ENCODE measurements at places on chromosomes 1 and 21.

- no peak for DNase-seq
Observed at GRCh38 chr1:29674627-29675326, 438.5 kb downstream of the PTPRU start.

- DNase-seq: no peak
Observed at GRCh38 chr1:150066838-150067183, 765 bp upstream of the VPS45 start.

GRCh38 chr21:38992737-38993136 is 187.0 kb downstream of the ETS2 start:
- no peak for DNase-seq

DNA sequence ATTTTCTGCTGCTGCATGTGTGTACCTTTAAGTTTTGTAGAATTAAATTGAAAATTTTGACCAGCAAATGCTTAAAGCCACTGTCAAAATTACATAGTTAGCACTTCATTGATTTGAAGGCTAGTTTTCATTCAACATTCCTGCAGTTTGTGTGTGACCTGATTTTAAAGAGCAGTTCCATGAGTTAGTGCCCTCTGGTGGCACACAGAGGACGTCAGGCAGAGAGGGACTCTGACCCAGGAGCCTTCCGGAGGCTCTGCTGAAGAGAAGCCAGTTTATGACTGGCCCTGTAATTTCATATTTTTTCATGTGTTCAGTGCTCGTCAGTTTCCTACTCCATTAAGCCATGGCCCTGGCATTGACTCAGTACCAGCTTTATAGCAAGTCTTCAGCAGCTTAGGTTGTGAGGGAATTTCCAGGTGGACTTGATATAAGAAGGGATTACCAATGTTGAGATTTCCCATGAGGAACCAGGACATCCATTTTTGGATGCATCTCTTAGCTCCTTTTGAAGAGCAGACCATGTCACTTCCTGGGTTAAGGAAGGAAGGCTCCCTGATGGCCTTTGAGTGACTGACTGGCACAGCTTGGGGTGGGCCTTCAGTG is 104.7 kb downstream of the CAMTA1 start:
- no peak for DNase-seq

GRCh38 chr21:35911412-35912191 is 148.7 kb downstream of the SETD4 start:
- DNase-seq: no peak

GRCh38 chr1:75937034-75937433 is 4.8 kb upstream of the ASB17 start:
- no peak for DNase-seq

DNA sequence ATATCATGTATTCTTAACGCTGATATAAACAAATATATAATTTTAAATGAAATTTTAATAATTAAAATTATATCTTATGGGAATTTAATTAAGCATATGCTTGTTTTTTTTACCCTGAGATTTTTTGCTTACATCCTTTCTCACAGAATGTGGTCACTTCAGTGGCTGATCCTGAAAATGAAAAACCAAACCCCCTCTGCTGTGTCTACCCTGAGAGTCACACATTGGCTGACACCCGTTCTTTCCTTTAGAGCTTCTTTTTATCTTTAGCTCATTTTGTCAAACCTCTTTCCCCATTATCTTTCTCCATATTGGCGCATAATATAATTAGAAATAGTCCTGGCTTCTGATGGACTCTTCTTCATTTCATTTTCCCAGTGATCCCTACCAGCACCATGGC is 10.8 kb upstream of the CACYBP start:
- no peak for DNase-seq

DNA sequence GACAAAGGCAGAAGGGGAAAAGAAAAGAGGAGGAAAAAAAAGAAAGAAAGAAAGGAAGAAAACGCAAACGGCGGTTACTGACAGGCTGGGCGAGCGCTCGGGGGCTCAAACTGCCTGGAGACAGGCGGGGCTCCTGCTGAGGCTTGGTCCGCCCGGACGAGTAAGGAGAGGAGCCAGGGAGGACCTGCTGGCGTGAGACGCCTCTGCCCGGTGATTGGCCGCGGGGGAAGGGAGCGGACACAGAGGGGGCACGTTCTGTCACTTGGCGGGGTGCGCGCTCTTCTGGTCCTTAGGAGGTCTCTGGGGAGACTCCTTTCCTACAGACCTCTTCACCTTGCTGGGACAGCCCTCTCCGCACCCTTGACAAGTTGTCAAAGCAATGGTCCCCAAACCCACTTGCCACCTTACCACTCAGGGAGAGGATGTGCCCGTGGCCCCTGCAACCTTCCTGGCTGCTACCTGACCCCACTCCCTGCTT is 791 bp upstream of the PIK3R3 start:
- peak; percentile 51 for DNase-seq

GRCh38 chr1:10629091-10629815 is 154.5 kb downstream of the PEX14 start:
- DNase-seq: no peak

DNA sequence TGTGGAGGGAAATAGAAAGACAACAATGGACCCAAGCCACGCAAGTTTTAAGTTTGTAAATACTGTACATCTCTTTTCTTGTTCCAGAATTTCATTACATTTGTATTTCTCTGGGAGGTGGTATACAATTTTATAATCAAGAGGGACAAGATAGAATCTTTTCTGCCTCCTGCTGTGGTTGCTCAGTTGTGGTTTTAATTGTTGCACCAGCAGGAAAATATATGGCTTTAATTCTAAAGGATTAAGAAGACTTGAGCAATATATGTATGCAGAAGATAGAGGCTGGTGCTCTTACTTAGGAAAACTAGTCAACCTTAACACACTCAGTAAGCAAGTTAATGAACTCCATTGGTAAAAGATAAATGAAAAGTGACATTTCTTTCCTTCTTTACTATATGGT is 19.8 kb upstream of the ASB17 start:
- DNase-seq: no peak

- no peak for DNase-seq
Observed at GRCh38 chr1:11967028-11967547, 13.2 kb upstream of the MFN2 start.

- no peak for DNase-seq
Observed at GRCh38 chr1:230515451-230516145, 89.5 kb upstream of the PGBD5 start.

DNA sequence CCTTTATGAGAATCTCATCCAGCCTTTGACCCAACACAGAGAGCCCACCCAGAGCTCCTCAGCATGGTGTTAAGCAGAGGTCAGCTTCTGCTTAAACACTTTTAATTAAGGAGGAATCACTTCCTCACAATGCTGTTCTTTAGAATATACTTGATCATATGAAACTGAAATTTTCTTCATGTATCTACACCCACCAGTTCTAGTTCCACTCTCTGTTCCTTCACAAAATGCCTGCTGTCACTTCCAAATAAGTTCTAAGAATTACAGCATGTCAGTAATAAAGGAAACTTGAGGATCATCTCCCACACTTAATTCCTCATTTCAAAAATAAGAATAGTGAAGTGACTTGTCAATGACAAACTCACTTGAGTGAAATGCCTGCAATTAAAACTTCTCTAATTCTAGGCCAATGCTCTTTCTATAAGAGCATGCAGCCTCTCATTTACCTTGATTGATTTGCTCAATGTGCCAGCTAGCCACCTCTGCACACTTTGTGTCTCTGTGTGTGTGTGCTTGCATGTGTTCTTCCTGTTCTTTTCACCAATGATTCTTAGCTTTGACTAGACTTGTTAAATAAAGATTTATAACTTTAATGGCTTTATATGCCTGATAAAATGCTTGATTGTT is 356.3 kb downstream of the PLPP3 start:
- DNase-seq: no peak

GRCh38 chr1:56644064-56644918 is 823 bp upstream of the PRKAA2 start:
- no peak for DNase-seq

DNA sequence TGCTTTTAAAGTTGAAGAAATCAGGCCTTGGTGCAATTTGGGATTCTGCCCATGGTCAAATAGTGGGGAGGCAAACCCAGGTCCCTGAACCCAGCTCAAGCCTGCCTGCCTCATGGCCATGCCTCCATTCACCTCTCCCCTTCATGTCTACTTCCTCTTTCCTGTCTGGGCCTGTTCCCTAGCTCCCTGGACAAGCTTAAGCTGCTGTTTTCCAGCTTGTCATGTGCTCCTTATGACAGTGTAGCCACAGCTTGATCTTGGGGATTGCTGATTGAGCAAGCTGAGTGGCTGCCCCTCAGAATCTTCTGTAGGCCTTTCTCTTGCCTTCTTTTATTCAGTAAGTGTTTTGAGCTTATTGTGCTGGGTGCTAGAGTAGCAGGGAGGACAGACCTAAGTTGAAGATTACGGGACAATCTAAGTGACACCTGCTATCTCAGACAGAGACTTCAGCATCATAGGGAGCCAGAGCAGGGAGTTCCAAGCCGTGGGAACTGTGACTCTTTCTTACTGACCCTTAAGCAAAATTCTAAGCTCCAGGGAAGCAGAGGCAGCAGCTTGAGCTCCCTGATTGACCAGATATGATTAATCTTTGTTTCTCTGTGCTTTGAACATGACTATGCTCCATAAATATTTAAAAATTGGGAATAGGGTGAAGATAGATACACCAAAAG is 520 bp upstream of the MR1 start:
- DNase-seq: no peak

DNA sequence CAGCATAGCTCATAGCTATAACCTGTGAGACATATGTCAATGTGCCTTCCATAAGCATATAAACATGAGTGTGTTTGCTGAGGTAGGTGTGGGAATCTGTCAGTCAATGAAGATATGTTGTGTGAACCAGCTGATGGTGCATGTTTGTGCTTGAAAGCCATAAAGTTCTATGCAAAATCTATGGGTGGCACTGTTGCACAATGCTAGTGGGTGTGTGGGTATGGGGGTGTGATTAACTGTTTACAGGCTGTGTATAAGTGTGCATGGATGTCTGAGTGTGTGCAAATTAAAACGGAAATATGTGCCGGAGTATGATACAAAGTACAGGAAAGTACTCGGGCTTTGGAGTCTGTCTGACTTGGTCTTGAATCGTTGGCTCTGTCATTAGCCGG is 1.0 kb upstream of the ATP2B4 start:
- DNase-seq: no peak

DNA sequence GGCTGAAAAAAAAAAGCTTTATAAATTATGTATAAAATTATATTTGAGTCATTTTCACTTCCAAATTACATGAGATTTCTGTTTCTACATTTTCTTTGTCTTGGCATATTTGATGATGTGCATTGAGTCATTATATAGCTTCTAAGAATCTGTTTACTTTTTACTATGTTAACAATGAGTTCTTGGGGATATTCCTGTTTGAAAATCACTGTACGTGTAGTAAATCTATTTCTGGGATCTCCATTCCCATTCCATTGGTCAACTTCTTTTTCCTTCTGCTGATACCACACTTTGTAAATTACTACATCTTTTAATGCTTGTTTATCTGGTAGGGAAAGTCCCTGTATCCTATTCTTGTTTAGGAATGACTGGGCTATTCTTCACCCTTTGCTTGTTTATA is 43.6 kb downstream of the TNFRSF9 start:
- no peak for DNase-seq

- DNase-seq: no peak
Observed at GRCh38 chr21:28770867-28771661, 221.6 kb downstream of the LTN1 start.

DNA sequence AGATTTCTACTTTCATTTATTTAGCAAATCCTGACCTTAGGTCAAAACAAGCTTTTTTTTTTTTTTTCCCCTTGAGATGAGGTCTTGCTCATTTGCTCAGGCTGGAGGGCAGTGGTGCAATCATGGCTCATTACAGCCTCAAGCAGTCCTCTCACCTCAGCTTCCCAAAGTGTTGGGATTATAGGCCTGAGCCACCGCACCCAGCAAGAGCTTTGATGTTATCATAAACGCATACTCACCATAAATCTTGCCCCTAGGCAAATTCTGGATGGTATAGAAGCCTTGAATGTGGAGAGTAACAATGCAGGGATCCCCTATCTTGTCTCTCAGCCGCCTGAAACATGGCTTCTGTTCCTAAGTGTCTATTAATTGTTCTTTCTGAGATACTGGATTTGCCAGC is 24.8 kb upstream of the CLDN8 start:
- DNase-seq: no peak

All from COLO829 (cell line).